Skeletal muscle tissue (tissue), 5 donors: ENCODE measurements at places on chromosomes 16 and 17. TPM values are rescaled to one million over a fixed set of nuclear protein-coding genes. Genes with fewer than 3 reads are reported as not detected.

The NOTUM gene
- 0.52 TPM for total RNA-seq

The SHBG gene
- total RNA-seq: not detected

The CLEC3A gene
- not detected for total RNA-seq

The KRTAP2-2 gene
- total RNA-seq: not detected

The WRAP53 gene
- 7.3 TPM for total RNA-seq
